ENCODE measurements at places on chromosomes 13 and 19.

- DNase-seq = no peak
Observed at GRCh38 chr19:31354799-31355664, 5.8 kb upstream of the TSHZ3 start.

GRCh38 chr13:113216254-113217048 lies 7.0 kb downstream of the CUL4A start:
- DNase-seq = no peak

- DNase-seq = no peak
Observed at GRCh38 chr13:26658448-26659385, 101.2 kb downstream of the WASF3 start.

- DNase-seq = peak; percentile 29
Observed at GRCh38 chr19:42301646-42302203, at the start of gene PRR19. Gene PRR19, plus strand, starts transcription at chr19:42302132. Its CDS starts 7,453 bp downstream, at chr19:42309585.

DNA sequence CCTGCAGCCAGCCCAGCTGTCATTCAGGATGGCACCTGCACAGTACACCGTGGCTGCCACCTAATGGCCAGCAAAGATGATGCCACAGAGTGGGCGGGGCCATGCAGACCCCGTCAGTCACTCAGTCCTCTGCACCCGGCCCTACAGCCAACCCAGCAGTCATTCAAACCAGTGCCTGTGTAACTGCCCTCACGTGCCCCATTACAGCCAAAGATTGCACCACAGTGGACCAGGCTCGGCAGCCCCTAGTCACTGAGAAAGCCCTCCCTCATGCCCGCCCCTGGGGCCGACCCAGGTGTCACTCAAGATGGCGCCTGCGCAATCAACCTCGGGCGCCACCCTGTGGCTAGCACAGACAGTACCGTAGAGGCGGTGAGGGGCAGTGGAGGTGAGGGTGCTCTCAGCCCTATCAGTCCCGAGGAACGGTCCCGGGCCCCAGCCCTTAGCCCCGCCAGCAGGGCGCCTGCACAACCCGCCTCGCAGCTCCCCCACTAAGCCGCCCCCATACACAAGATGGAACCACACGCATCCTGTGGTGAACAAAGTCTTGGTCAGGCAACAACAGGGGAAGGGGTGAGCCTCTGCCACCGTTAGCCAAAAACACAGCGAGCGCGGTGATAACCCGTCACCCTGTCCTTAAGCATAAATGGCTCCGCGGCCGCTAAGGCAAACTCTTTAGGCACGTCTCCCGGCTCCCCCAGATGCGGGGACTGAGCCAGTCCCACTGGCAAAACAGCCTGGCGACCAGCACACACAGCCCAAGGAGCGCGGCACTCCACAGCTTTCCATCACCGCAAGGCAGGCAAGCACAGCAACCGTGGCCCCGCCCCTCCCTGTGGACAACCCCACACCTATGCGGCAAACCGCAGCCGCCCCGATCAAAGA lies 2.3 kb downstream of the PEG3 start:
- no peak for DNase-seq

DNA sequence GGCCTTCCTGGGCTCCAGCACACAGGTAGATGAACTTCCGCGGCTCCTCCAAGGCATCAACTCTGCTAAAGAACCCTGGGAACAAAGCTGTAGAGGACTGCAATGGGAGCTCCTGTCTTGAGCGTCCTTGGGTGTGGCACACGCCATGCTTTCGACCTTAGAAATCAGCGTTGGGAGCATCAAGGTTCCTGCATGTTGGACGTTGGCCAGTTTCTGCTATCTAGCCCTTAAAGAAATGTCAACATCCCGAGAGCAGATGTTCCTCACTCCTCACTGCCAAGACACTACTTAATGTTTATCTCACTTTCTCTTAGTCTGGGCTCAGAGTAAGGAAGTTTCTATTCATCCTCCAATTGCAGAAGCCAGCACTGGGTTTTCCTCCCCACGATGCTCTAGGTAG lies 70.6 kb upstream of the MEDAG start:
- no peak for DNase-seq

- no peak for DNase-seq
Observed at GRCh38 chr19:33667141-33667650, 45.4 kb downstream of the CHST8 start.

Data from stimulated activated CD4-positive, alpha-beta T cell treated with anti-CD3 and anti-CD28 coated beads, Interleukin-4, amount 100 ng/mL, for 1 hour (primary cell).